Thoracic aorta (tissue), 2 donors: ENCODE measurements at places on chromosomes 11 and 22. TPM values are rescaled to one million over a fixed set of nuclear protein-coding genes. Genes with fewer than 3 reads are reported as not detected.

GRCh38 chr11:125404157-125404810 lies 91.8 kb downstream of the FEZ1 start:
- peaks cover 3% of the 10 kb centered on the region for H3K4me1 ChIP-seq
- DNase-seq = no peak
- H3K36me3 ChIP-seq = no peaks in the 10 kb centered on the region
- H3K4me3 ChIP-seq = peak overlapping the region; percentile 56
- no peaks in the 10 kb centered on the region for H3K27me3 ChIP-seq

GRCh38 chr11:2348986-2349385 lies 28.1 kb upstream of the CD81 start:
- H3K4me1 ChIP-seq = no peaks in the 10 kb centered on the region
- H3K36me3 ChIP-seq = no peaks in the 10 kb centered on the region
- no peak for DNase-seq
- no peak overlapping the region for H3K27ac ChIP-seq

DNA sequence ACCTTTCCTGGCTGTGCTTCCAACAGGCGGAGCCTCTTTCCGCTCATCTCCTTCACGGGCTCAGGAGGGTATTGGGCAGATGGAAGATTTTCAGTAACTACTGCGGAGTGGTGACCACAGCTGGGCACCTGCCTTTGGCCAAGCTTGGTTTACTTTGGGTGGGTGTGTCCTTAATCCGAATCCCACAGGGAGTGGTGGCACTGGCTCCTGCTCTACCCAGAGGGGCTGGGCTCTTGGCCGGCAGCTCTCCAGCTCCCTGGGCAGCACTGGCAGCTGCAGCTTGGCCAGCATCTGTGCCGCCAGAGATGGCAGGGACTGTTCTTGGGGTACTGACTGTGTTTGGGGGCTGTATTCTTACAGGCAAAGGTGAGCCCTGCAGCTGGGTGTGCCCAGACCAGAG lies 29.8 kb downstream of the BID start:
- H3K4me3 ChIP-seq = no peak overlapping the region
- H3K36me3 ChIP-seq = no peaks in the 10 kb centered on the region
- no peaks in the 10 kb centered on the region for H3K4me1 ChIP-seq
- no peaks in the 10 kb centered on the region for H3K27me3 ChIP-seq
- no peak for DNase-seq
- H3K27ac ChIP-seq = no peak overlapping the region

- no peak overlapping the region for H3K27ac ChIP-seq
- no peak for DNase-seq
- no peaks in the 10 kb centered on the region for H3K4me1 ChIP-seq
- peaks cover 87% of the 10 kb centered on the region for H3K36me3 ChIP-seq
- H3K4me3 ChIP-seq = no peak overlapping the region
Measured at GRCh38 chr11:118374729-118375128, 15.3 kb downstream of the UBE4A start.

- H3K4me1 ChIP-seq = peaks cover 5% of the 10 kb centered on the region
- H3K36me3 ChIP-seq = no peaks in the 10 kb centered on the region
- H3K27me3 ChIP-seq = no peaks in the 10 kb centered on the region
- H3K27ac ChIP-seq = no peak overlapping the region
- no peak overlapping the region for H3K4me3 ChIP-seq
Measured at GRCh38 chr22:30803679-30804078, 109.0 kb downstream of the OSBP2 start.

DNA sequence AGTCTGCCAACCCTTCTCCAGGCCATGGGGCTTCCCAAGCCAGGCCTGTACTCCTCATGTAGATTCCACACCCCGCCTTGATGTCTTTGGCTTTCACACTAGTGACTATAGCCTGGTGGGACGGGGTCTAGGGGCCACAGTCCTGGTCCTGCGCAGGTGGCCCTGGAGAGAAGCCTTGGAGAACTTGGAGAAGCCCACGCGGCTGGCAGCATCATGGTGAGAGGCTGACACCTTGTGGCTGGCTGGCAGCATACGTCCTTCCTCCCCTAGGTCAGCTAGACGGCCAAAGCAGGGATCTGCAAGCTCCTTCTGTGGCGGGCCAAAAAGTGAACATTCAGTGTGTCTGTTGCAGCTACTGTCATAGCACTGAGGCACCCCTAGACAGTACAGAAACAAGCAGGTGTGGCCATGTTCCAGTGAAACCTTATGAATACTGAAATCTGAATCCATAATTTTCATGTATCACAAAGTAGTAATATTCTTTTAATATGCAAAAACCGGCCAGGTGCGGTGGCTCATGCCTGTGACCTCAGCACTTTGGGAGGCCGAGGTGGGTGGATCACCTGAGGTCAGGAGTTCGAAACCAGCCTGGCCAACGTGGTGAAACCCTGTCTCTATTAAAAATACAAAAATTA lies 42.0 kb downstream of the FAM83F start:
- no peaks in the 10 kb centered on the region for H3K27me3 ChIP-seq
- H3K27ac ChIP-seq = no peak overlapping the region
- no peak overlapping the region for H3K4me3 ChIP-seq
- no peaks in the 10 kb centered on the region for H3K36me3 ChIP-seq
- peaks cover 5% of the 10 kb centered on the region for H3K4me1 ChIP-seq

- no peaks in the 10 kb centered on the region for H3K36me3 ChIP-seq
- no peak for DNase-seq
- no peak overlapping the region for H3K4me3 ChIP-seq
- no peaks in the 10 kb centered on the region for H3K27me3 ChIP-seq
Measured at GRCh38 chr11:64327993-64328392, 10.1 kb downstream of the PRDX5 start.

DNA sequence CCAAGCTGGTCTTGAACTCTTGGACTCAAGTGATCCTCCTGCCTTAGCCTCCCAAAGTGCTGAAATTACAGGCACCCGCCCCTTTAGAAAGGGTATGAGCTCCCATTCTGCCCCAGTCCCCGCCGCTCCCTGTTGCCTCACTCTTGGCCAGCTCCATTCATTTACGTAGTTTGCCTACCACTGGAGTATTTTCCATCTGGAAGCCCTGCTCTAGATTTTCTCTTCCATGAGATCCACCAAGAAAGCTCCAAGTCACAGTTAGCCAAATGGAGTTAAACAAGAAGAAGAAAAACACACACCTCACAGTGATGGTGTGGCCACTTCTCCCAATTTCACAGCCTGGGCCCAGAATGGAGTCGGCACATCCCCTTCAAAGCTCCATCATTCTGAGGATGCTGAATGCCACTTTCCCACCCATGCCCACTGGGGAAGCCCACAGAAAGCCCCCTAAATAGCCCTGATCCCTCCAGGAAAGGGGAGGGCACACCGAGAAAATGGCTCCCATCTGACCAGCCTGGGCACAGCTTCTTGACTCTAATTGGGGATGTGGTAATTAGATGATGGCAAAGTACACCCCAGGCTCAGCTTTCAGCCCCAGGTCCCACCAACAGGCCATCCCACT lies 381.2 kb downstream of the MN1 start:
- H3K4me1 ChIP-seq = peaks cover 35% of the 10 kb centered on the region
- H3K27me3 ChIP-seq = no peaks in the 10 kb centered on the region
- no peak for DNase-seq
- H3K36me3 ChIP-seq = no peaks in the 10 kb centered on the region
- peak overlapping the region; percentile 79 for H3K27ac ChIP-seq
- H3K4me3 ChIP-seq = no peak overlapping the region

- no peak overlapping the region for H3K27ac ChIP-seq
- H3K36me3 ChIP-seq = no peaks in the 10 kb centered on the region
- DNase-seq = no peak
- peaks cover 4% of the 10 kb centered on the region for H3K4me1 ChIP-seq
- H3K4me3 ChIP-seq = no peak overlapping the region
Measured at GRCh38 chr11:8066036-8066910, 14.7 kb upstream of the TUB start.

- H3K36me3 ChIP-seq = no peaks in the 10 kb centered on the region
- H3K4me1 ChIP-seq = peaks cover 14% of the 10 kb centered on the region
- H3K4me3 ChIP-seq = no peak overlapping the region
- no peak for DNase-seq
- H3K27me3 ChIP-seq = no peaks in the 10 kb centered on the region
- H3K27ac ChIP-seq = no peak overlapping the region
Measured at GRCh38 chr11:1497600-1497999, 11.0 kb upstream of the MOB2 start.

DNA sequence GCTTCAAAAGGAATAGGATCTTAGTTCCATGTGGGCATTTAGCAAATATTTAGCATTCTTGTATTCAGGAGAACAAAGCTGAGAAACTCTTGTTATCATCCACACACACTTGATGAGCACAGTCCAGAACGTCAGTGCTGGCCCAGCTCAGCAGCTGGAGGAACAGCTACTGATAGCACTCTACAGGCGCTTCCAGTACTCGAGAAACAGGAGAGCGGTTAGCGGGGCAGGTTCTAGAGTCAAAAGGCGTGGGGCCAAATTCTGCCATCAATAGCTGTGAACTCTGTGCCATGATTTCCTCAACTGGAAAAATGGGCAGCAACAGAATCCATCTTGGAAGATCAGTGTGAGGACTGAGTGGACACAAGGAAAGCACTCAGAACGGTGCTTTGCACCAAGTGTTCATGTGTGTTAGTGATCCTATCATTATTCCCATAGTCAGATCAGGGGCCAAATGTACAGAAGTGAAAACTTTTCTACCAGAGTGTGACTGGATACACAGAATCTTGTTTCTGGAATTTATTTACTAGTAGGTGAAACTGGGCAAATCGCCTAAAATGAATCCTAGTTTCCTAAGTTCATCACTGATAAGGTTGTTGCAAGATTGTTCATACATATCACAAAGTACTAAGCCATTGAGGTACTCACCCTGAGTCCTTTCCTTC lies 3.2 kb downstream of the JOSD1 start:
- peak overlapping the region; percentile 96 for H3K27ac ChIP-seq
- peaks cover 4% of the 10 kb centered on the region for H3K36me3 ChIP-seq
- H3K4me3 ChIP-seq = peak overlapping the region; percentile 91
- peaks cover 62% of the 10 kb centered on the region for H3K4me1 ChIP-seq
- DNase-seq = no peak
- no peaks in the 10 kb centered on the region for H3K27me3 ChIP-seq

DNA sequence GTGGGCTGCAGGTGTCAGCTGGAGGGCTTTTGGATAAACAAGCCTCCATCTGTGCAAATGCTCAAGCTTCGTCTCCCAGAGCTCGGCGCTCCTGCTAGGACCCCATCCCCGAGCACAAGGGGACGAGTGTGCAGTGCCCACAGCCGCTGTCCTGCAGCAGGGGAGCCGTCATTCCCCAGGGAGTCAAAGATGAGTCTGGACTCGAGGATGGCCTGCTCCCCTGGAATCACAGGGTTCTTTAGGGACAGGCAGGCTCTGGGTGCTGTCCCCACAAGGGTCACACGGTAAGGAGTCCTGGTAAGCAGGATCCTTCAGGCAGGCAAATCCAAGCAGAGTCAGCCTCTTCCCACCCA lies 50.2 kb downstream of the APOL1 start:
- no peaks in the 10 kb centered on the region for H3K27me3 ChIP-seq
- H3K27ac ChIP-seq = no peak overlapping the region
- no peak for DNase-seq
- no peaks in the 10 kb centered on the region for H3K4me1 ChIP-seq

The TIMP3 gene
- total RNA-seq = 756 TPM

The MMP13 gene
- total RNA-seq = not detected

The RFPL3 gene
- not detected for total RNA-seq

The OR51G1 gene
- not detected for total RNA-seq
